ENCODE measurements at places on chromosomes 16 and 17.

DNA sequence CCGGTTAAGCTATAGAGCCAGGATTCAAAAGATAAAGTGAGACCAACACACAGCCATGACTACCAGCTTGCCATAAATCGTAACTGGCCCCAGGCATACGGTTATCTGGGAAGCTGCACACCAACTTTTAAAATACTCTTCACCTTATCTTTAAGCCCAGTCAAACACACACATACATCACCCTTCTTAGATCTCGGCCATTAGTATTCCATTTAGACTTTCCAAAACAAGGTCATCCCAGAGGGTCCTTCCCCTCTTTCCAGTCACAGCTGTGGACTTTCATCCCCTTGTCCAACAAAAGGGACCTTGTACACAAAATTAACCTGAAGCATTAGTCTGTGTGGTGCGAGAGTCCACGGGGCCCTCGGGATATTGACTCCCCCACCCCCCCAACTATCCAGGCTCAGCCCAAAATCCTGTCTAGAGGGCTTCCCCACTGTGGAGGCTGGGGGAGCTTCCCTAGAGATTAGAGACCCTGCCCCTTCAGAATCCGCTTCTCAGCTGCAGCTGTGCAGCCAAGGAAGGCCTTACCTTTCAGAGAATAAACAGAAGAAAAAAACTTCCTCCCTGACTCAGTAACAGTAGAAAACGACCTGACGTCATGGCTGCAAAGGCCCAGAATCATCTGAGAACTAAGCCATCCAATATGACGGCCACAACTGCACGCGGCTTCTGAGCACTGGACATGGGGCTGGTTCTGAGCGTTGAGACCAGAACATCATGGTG, 9.9 kb downstream of the ZFHX3 start:
- no peak for DNase-seq

GRCh38 chr16:50814052-50814451, 72.2 kb downstream of the CYLD start:
- DNase-seq: no peak

DNA sequence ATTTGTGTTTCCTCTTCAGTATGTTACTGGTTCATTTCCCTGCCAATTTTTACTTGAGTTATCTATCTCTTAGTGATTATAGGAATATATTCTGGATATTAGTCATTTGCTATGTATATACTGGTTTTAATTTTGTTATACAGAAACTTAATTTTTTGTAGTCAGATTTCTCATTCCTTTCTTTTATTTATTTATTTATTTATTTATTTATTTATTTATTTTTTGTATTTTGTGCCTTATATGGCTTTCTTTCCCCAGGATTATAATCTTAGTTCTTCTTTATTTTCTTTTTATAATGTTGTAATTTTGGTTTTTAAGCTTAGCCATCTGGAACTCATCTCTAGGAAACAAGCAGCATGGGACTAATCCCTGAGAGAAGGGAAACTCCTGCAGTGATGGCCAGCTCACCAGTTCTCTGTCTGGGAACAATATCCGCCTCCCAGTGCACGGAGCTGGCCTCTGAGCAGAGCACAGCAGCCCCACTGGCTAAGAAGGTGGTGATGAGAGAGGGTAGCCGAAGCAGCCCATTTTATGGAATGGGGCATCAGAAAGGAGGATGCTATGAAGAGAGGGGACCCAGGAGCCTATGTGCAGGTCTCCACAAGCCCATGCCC, 54.5 kb upstream of the ADORA2B start:
- no peak for DNase-seq

- DNase-seq: no peak
Observed at GRCh38 chr16:83940630-83941378, 12.2 kb upstream of the OSGIN1 start.

- DNase-seq: peak; percentile 73
Observed at GRCh38 chr16:84175350-84176081, 11.3 kb downstream of the TAF1C start.

- DNase-seq: no peak
Observed at GRCh38 chr17:51642029-51642428, 381.7 kb downstream of the UTP18 start.

- DNase-seq: no peak
Observed at GRCh38 chr16:80202831-80203413, 337.9 kb upstream of the DYNLRB2 start.

GRCh38 chr16:2585651-2586081, 47.8 kb downstream of the PDPK1 start:
- DNase-seq: no peak

DNA sequence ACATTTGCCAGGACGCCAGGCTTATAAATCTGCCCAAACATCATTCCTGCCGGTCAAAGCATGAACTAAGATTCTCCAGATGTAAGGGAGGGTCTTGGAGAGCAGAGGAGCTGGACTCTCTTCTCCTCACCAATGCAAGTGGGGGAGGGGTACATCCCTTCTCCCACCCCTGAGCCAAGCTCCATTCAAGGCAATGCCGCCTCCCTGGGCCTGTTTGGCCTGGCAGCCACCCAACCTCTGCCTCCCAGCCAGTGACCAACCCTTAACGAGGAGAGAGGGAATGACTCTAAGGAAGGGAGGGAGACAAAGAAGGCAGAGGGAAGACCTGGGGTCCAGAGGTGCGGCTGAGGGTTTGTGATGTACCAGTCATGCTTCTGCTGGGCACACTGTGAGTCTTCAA, 13.8 kb downstream of the C17orf50 start:
- no peak for DNase-seq

DNA sequence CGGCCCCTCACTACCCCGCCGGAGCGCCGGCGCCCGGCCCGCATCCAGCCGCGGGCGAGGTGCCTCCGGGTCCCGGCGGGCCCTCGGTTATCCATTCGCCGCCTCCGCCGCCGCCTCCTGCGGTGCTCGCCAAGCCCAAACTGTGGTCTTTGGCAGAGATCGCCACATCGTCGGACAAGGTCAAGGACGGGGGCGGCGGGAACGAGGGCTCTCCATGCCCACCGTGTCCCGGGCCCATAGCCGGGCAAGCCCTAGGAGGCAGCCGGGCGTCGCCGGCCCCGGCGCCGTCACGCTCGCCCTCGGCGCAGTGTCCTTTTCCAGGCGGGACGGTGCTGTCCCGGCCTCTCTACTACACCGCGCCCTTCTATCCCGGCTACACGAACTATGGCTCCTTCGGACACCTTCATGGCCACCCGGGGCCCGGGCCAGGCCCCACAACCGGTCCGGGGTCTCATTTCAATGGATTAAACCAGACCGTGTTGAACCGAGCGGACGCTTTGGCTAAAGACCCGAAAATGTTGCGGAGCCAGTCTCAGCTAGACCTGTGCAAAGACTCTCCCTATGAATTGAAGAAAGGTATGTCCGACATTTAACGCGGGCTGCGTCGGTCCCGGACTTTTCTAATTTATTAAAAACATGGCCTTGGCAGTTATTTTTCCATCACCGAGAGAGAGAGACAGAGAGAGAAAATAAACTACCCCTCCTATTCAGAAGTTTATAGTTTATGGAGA, 2.8 kb downstream of the IRX5 start:
- DNase-seq: no peak

All from germinal center (tissue), 1 donor.